Uterus (tissue), 4 donors: ENCODE measurements at places on chromosomes 5 and 9. TPM values are rescaled to one million over a fixed set of nuclear protein-coding genes. Genes with fewer than 3 reads are reported as not detected.

ASPN gene
- 160 TPM for total RNA-seq

SPATA31C1 gene
- 0.21 TPM for total RNA-seq

C9orf152 gene
- not detected for total RNA-seq

DNA sequence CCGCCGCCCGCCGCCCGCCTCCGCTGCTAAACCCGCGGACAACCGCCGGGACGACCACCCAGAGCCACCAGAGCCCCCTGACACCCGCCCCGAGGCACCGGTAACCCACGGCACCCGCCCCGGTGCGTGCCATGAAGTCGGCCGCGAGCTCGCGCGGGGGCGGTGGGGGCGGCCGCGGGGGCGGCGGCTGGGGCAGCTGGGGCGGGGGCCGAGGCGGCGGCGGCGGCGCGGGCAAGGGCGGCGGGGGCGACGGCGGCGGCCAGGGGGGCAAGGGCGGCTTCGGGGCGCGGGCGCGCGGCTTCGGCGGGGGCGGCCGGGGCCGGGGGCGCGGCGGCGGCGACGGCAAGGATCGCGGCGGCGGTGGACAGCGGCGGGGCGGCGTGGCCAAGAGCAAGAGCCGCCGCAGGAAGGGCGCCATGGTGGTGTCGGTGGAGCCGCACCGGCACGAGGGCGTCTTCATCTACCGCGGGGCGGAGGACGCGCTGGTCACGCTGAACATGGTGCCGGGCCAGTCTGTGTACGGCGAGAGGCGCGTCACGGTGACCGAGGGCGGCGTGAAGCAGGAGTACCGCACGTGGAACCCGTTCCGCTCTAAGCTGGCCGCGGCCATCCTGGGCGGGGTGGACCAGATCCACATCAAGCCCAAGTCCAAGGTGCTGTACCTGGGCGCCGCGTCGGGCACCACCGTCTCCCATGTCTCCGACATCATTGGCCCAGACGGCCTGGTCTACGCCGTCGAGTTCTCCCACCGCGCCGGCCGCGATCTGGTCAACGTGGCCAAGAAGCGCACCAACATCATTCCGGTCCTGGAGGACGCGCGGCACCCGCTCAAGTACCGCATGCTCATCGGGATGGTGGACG is 499 bp downstream of the FBLL1 start:
- no peaks in the 10 kb centered on the region for H3K4me1 ChIP-seq
- H3K27me3 ChIP-seq: no peaks in the 10 kb centered on the region
- no peak for DNase-seq

SPINK5 gene
- not detected for total RNA-seq

DNA sequence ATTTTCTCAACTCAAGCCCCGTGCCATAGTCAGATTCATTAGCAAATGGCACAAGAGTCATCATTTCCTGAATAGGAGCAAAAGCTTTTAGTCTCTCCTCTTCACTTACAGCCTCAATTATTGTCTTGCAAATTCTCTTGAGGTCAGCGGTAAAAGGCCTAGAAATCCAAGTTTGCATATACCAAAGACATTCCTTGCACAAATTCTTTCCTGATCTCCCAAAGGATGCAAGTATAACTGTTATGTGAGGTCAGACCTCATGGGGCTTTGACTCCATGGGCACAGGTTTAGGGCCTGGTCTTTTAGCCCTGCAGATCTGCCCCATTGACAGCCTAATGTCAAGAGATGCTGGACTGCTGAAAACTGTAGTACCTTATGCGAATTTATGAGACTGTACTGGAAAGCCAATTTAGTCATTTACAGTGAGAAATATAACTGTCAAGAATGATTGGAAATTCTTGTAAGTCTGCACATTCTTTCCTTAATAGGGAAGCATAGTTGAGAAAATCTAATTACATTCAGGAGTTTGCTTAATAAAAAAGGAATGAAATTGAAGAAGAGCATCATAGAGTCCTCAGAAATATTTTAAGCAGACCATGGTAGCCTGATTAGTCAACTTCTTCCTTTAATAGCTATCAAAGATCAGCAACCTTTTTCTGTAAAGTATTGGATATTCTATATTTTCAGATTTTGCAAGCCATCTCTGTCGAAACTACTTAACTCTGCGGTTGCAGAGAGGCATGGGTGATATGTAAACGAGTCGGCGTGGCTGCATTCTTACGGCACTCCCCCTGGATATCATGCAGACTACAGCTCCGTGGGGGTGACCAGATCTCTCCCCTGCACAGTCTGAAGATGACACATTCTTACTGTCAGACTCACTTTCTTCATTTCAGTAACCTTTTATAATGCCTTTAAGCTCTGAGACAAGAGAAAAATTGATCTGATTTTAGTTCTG is 45.2 kb downstream of the GCNT4 start:
- H3K4me3 ChIP-seq: no peak overlapping the region
- no peaks in the 10 kb centered on the region for H3K27me3 ChIP-seq
- no peak for DNase-seq
- no peaks in the 10 kb centered on the region for H3K36me3 ChIP-seq
- H3K27ac ChIP-seq: no peak overlapping the region
- H3K4me1 ChIP-seq: no peaks in the 10 kb centered on the region

DNA sequence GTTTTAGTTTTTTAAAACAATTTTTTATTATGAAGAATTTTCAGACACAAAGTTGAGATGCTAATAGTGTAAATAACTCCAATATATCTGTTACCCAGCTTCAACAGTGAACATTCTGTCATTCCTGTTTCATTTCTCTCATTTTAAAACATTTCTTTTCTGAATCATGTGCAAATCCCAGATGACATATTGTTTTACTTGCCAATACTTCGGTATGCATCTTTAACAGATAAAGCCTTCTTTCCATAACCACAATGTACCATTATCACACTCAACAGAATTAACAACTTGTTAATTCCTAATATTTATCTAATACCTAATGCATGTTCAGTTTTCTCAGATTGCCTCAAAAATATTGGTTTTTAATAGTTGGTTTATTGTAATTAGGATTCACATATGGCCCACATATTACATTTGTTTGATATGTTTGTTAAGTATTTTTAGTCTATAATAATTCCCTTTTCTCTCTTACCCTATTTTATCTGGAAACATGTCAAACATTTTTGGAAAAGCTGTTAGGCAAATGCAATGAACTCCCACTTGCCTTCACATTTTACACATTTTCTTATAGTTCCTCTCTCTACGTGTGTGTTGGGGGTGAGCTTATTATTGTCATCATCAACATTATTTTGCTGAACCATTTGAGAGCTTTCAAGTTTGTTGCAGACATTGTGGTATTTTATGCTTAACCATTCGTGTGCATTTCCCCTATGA is 58.7 kb upstream of the ANKRD55 start:
- H3K27me3 ChIP-seq: no peaks in the 10 kb centered on the region
- H3K36me3 ChIP-seq: no peaks in the 10 kb centered on the region
- H3K27ac ChIP-seq: no peak overlapping the region
- no peaks in the 10 kb centered on the region for H3K4me1 ChIP-seq
- no peak for DNase-seq

ELAVL2 gene
- total RNA-seq: 0.15 TPM

GRCh38 chr5:54669285-54669684 is 151.7 kb downstream of the SNX18 start:
- H3K4me3 ChIP-seq: no peak overlapping the region
- DNase-seq: no peak
- no peak overlapping the region for H3K27ac ChIP-seq

DNA sequence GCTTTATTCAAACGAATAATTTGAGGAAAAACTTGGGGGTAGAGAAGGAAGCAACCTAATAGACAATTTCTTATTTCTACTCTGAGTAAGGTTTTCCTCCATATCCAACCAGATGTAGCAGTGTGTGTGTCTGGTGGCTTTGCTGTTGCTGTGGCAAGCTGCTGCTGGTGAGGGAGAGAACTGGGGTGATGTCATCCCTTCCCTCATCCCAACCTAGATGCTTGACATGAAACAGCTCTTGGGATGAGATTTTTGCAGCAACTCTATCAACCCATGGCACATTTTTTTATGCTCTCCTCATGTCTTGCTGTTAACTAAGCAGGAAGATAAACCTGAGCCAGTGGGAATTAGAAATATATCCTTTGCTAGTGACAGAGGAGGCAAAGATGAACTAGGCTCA is 135.8 kb downstream of the PCSK1 start:
- H3K4me3 ChIP-seq: no peak overlapping the region
- no peaks in the 10 kb centered on the region for H3K36me3 ChIP-seq
- DNase-seq: no peak
- no peaks in the 10 kb centered on the region for H3K4me1 ChIP-seq
- no peaks in the 10 kb centered on the region for H3K27me3 ChIP-seq

DNA sequence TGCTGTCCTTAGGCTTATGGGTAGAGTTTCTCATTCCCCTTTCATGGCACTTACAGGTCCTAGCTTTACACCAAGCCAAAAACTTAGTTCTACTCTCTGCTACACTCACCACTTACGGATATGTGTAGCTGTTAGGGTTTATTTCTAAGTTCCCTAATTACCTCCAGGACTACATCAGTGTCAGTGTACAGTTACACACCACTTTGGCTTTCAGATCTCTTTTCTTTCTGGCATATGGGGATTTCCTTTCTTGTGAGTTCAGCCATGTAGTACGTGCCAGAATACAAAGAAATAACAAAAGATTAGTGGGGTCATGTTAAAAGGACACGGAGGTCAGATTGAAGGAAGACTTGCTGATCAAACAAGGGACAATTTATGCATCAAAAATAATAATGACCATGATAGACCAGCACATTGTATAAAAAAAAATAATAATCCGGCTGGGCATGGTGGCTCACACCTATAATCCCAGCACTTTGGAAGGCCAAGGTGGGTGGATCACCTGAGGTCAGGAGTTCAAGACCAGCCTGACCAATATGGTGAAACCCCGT is 41.8 kb downstream of the LYRM7 start:
- DNase-seq: no peak
- no peaks in the 10 kb centered on the region for H3K4me1 ChIP-seq
- H3K4me3 ChIP-seq: no peak overlapping the region

PRR16 gene
- 19.7 TPM for total RNA-seq

GRCh38 chr5:38831909-38832308 is 13.9 kb upstream of the OSMR start:
- no peak overlapping the region for H3K27ac ChIP-seq
- H3K27me3 ChIP-seq: no peaks in the 10 kb centered on the region
- H3K36me3 ChIP-seq: no peaks in the 10 kb centered on the region
- no peaks in the 10 kb centered on the region for H3K4me1 ChIP-seq

- no peaks in the 10 kb centered on the region for H3K4me1 ChIP-seq
- no peak overlapping the region for H3K4me3 ChIP-seq
- H3K36me3 ChIP-seq: no peaks in the 10 kb centered on the region
- H3K27me3 ChIP-seq: no peaks in the 10 kb centered on the region
- no peak for DNase-seq
- H3K27ac ChIP-seq: no peak overlapping the region
Measured at GRCh38 chr5:6747103-6747502, 33.9 kb downstream of the TENT4A start.

- no peak overlapping the region for H3K4me3 ChIP-seq
- no peaks in the 10 kb centered on the region for H3K27me3 ChIP-seq
- no peak for DNase-seq
- no peaks in the 10 kb centered on the region for H3K4me1 ChIP-seq
- H3K27ac ChIP-seq: no peak overlapping the region
Measured at GRCh38 chr9:100228352-100228869, 124.3 kb downstream of the TEX10 start.

DNA sequence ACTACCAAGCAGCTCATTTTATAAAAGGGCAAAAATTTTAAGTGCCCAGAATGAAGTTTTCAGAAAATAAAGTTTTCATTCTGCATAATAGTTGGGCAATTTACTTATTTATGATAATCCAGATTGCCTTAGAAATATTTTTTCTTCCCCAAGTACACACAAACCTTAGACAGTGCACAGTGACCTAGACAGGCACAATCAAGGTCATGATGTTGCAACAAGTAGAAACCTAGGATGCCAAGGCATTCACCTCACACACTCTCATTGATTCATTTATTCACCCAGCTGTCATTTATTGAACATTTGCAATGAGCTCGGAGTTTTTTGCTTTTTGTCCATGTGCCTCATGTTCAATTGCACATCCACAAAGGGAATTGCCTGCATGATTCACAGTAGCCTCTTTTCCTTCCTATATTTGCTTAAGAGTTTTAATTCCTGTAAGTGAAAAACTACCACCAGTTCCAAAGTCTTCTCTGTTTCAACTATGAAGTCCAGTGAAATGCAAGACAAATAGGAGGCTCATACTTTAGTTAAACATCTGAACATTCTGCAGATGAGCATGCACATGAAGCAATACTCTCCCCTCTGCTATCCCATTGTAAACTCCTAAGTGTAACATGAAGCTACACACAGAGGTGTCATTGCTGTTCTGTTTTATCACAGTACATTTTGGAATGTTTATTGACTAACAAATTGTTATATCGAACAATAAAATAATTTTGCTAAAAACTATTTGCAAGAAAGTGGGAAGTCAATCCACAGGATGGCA is 122.9 kb downstream of the HINT1 start:
- no peak for DNase-seq
- H3K27me3 ChIP-seq: no peaks in the 10 kb centered on the region
- H3K4me1 ChIP-seq: no peaks in the 10 kb centered on the region
- no peak overlapping the region for H3K27ac ChIP-seq
